ENCODE measurements at places on chromosomes 3 and 15.

GRCh38 chr3:128072454-128073184 lies 20.4 kb downstream of the SEC61A1 start:
- DNase-seq: no peak

DNA sequence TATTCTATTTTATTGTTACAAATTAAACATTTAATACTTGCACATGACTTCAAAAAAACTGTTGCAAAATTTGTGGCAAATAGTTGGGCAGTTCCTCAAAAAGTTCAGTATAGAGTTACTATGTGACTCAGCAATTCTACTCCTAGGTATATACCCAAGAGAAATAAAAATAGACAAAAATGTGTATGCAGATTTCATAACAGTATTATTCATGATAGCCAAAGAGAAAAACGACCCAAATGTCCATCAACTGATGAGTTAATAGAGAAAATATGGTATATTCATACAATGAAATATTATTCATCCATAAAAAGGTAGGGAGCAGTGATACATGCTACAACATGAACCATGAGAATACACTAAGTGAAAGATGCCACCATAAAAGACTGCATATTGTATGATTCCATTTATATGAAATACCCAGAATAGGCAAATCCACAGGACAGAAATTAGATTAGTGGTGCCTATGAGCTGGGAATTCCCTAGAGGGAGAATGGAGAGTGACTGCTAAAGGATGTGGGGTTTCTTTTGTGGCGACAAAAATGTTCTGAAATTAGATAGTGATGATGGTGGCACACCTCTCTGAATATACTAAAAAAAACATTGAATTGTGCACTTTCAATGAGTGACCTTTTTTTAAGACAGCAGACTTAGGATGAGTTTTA lies 31.6 kb upstream of the CLASP2 start:
- DNase-seq: no peak

GRCh38 chr3:40714771-40715345 lies 190.1 kb downstream of the ZNF621 start:
- no peak for DNase-seq

DNA sequence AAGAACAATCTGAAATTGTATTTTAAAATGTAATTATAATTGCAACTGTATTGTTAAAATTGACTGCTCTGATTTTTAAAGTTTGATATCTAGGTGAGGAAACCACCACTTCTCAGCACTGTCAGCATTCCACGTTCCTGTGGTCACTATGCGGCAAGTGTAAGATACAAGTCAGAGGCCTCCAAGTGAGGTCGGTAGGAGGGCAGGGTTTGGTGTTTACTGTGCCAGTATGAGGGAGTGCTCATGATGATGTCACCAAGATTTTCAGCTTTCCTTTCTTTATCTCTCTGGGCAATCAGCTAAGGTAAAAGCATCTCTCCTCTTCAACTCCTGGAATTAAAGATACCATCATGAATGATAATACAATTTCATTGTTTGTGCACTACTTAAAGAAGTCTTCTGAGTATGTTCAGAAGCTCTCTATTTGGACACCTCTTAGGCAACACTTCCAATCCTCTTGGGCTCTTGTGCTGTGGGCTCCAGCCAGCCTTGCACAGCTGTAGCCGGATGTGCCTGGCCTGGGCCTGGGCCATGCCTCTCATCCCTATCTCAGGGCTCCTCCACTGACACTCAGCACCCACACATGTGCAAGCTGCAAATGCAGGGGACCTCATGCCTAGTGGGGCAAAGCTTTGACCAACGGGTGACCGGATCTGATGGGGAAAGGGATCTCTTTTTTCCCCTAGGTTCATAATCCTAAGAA lies 42.9 kb downstream of the CCR3 start:
- no peak for DNase-seq

- no peak for DNase-seq
These were observed 3.5 kb upstream of the MESP1 start for GRCh38 chr15:89754361-89755154.

DNA sequence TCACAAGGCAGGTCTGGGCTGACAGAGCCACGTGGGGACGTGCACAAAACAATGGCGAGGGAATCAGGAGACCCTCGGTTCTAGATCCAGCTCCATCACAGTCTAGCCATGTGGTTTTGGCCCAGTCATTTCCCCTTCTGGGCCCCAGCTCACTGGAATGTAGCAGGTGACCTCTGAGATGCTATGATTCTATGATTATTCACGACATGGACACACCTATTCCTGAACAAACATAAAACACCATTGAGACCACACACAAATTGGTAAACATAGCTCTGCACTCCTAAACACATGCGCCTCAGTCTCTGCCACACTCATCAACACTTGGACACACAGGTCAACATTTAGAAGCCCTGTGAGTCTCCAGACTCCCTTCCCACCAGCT lies 9.0 kb downstream of the IGDCC4 start:
- no peak for DNase-seq

All from cerebellar cortex (tissue), 1 donor.